ENCODE measurements at places on chromosomes 4 and X.

DNA sequence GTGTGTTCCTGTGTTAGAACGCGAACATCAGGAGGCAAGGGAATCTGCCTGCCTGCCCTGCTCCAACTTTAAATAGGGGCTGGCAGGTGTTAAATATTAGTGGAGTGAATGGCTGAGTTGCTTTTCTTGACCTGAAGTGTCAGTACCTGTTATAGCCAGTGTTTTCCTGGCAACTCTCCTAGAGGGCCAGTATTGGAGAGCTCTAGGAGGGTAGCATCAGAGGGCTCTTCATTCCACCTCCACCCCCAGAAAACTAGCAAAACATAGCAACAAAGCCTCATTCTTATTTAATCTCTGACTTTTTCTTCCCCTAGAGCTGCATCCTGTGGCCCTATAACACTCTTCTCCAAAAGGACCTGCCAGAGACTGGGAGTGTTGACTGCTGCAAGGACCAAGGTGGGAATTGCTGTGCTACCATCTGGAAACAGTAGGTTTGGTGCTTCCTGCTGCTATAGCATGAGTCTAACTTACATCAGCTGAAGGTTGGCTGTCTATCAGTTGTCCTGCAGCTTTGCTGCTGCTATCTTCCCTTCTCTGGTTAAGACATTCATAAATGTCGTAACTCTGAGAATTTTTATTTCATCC, 33.5 kb downstream of the SGMS2 start:
- no peak for DNase-seq

DNA sequence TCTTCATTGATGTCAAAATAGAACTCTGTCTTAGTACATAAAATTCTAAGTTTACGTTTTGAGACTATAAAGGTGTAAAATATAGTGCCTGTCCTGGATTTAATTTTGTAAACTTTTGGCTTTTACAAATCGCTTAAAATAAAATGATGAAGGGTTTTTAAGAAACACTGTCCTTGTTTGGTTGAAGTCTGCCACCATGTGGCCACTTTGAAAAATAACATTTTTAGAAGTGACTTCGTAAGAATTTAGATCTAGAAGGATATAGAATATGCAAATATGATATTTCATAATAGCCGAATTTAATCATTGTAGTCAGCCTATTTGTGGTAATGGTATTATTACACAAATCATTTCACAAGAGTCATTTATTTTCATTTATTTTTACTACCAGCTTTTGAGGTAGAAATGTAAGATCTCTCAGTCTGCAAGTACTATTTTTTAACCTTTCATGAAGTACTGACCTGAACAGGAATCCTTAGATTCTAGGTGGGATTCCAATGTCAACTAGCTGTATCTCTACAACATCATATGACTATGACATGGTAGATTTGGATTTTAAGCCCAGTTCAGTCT, 31.0 kb upstream of the FAT4 start:
- peak; percentile 66 for DNase-seq

DNA sequence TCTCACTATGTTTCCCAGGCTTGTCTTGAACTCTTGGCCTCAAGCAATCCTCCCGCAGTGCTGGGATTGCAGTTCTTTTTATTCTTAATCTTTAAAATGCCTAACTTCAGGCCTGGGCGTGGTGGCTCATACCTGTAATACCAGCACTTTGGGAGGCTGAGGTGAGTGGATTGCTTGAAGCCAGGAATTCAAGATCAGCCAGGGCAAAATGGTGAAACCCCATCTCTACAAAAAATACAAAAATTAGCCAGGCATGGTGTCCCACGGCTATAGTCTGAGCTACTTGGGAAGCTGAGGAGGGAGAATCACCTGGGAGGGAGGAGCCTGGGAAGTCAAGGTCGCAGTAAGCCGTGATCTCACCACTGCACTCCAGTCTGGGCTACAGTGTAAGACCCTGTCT, 45.9 kb downstream of the PLS3 start:
- DNase-seq: no peak

GRCh38 chrX:48003367-48003757, 427 bp downstream of the ZNF182 start:
- DNase-seq: no peak

GRCh38 chr4:40628888-40629287, 776 bp downstream of the RBM47 start:
- no peak for DNase-seq

DNA sequence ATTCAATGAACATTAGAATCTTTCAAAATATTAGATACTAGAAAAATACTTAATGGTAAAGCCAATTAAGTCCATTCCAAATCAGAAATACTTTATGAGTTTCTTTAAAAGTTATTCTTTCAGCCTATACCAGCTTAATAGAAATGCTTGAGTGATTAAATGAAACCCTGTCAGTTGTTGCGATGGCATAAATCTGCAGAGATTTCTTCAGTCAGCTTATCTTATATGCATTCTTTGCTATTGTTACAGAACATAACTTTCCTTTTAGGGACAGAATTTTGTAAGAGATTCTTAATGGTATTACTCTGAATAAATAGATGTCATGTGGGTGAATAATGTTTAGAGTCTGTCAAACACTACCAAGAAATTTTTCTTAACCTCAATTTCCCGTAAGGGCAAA, 325.0 kb upstream of the HAND2 start:
- DNase-seq: no peak

GRCh38 chrX:103211012-103211715, 3.7 kb upstream of the BEX4 start:
- DNase-seq: peak; percentile 36

DNA sequence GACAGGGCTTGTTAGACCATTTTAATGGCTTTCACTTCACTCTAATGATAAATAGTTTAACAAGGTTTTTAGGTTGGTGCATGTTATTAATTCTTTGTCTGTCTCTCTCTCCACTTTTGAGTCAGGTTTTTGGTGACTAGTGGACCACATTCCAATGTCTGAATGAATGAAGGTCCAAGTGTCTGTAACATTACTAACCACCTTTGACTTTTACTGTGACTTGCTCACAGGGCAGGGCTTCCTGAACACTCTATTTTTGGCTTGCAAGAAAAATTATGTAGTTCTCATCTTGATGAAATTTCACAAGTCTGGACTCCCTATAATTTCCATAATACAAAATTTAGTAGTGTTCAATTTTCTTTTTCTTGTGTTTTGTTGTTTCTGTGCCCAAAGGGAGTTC, 78.9 kb upstream of the BMPR1B start:
- peak; percentile 0 for DNase-seq

DNA sequence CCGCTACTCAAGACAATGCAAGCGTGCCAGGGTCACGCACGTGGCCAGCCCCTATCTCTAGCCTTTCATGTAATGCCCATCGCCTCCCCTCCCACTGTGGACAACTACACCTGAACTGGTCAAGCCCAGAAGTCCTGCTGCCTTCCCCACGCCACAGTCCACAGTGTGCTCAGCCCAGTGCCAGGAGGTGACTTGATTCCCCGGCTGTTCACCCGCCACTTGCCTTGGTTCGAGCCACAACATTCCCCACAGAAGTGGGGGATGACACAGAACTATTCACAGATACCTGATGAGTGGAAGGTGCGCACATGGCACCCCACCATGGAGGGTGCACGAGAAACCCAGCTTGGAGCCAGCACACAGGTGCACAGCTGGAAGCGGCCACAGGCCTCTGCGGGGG, 6.8 kb downstream of the ARHGAP4 start:
- no peak for DNase-seq

DNA sequence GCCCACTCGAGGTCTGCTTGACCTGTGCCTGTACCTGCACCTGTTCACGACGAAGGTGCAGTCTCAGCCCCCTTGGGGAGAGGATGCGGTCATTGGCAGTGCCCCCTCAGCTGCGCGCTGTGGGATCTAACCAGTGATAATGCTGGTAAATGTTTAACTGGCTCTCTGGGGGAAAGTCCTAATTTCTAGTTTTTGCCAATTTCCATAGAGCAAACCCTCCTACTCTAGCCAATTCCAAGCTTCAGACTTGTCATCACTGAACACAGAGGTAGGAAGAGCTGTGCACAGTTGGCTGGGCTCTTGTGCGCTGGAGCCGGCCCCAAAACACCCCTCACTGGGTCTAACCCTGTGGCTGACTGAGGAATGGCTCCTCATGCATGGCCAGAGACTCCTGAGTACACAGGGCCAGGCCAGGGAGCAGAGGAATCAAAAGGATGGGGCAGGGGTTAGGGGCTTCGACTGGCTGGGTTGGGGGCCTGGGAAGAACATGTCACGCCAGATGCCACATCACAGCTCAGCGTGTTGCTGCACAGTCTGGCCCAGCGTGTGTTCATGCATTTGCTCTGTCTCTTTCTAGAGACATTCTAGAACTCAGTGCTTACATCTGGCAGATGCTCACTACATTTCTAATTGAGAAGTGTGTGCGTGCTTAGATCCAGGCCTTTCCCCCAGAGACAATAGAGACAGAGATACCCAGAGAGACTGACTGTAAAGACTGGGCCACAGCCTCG, 270.8 kb downstream of the BCOR start:
- DNase-seq: no peak

DNA sequence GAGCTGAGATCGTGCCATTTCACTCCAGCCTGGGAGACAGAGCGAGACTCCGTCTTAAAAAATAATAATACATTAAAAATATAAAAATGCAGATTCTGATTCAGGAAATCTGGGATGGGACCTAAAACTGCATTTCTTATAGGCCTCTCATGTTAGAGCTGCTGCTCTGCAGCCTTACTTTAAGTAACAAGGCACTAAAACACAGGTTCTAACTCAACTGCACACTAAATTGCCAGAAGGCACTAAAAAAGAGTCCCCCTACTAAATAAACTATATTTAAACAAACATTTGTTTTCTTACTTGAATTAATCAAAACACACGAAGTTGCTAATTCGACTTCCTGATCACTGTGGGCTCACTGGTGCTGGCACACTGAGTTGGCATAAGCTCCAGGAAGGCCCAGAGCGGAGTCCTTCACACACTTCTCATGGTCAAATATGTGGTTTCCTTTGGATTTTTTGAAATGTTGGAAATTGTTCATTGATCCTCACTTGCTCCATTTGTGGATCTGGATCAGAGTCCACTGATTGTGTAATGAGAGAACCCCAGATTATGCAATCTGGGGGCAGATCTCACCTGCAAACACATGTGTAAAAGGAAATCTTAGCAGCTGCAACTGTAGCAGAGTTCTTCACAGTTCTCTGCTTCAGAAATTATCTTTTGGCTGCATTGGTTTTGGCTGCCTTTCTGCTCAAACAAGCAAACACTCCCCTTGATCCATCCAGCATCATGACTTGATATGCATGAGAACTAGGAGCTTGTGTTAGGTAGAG, 59.3 kb downstream of the AFF1 start:
- DNase-seq: no peak

DNA sequence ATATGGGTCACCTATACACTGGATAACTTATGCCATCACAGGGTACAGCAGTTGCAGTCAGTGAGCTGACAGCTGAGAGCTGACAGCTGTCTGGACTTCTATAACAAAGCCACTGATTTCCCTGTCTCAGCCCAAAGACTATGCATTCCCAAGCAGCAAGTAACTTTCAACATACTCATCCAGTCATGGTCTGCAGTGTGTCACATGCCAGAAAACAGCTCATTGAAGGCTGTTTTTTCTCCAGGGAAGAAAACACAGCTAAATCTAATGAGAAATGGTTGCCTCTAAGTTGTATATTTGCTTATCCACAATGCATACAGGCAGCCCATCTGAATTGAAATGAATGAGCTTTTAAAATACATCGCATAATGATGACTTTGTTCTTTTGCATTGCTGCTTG, 6.3 kb downstream of the KIAA1210 start:
- DNase-seq: peak; percentile 36

- DNase-seq: no peak
These were observed 92.6 kb downstream of the TSPAN5 start for GRCh38 chr4:98565681-98566301.

- no peak for DNase-seq
These were observed 10.2 kb upstream of the CXCL13 start for GRCh38 chr4:77595364-77595973.

DNA sequence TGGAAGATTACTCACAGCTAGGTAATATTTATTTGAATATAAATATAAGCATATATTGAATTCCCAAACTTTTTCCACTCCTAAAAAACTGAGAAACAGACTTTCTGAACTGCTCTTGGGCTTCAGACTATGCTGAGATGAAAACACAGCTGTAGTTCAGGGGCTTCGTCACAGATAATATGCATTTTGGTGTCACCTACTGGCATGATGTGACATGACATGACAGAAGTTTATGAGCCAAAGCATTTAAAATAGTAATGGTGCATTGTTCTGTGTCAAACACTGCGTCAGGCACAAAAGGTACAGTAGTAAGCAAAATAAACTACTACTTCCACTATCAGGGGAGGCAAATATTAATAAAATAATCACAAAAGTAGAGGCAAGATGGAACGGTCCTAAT, 171.3 kb downstream of the BTC start:
- peak; percentile 73 for DNase-seq

GRCh38 chr4:93834249-93835066, 5.9 kb downstream of the ATOH1 start:
- DNase-seq: no peak

DNA sequence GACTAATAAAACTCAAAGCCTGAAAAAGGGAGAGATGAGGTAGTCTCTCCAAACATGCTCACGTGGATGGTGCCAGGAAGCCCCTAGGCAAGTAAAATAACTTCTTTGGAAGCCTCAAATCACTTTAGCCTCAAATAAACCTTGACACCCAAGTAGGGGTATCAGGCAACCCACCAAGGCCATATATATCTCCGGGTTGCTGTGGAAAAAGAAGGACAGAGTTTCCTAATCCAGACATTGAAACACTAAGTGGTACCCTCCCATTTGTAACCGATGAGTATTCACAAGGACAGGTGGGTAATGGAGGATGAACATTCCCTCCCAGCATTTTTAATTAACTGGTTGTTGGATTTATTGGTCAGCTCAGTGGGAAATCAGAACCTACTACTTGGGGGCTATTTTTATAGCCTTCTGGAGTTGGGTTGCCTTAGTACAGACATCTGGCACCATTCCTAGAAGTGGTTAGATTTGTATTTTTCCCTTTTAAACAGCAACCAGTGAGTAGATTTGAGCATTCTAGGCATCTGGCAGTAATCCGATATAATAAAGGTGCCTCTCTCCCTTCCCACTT, 87.7 kb downstream of the GPC3 start:
- no peak for DNase-seq

DNA sequence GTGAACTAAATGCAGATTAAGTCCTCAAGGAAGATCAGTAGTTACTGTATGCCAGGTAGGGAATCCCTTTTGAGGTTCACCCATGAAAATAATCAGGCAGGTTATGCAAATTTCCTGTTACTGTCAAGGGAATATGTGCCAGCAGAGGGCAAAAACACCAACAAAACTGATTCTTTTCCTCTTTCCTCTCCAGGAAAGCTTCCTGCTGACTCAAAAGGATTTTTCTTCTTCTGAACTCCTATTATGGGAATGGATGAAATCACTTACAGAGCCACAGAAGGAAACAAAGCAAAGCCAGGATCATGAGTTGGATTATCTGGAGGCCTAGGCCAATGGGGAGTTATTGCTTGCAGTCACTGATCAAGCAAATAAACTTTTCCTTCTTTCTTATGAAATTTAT, 49.7 kb downstream of the TMPRSS11F start:
- peak; percentile 15 for DNase-seq

Data from RKO (cell line).